Activated T-helper 1 cell treated with anti-CD3 and anti-CD28 coated beads, Interleukin-2, amount 50 U/mL, for 16 hours (primary cell): ENCODE measurements at places on chromosomes 7 and 10.

GRCh38 chr7:27156508-27156898, at the start of gene HOXA7:
Gene HOXA7 (minus strand): TSS chr7:27156675. CDS start chr7:27156545, 130 bp downstream.
- no peak for DNase-seq

DNA sequence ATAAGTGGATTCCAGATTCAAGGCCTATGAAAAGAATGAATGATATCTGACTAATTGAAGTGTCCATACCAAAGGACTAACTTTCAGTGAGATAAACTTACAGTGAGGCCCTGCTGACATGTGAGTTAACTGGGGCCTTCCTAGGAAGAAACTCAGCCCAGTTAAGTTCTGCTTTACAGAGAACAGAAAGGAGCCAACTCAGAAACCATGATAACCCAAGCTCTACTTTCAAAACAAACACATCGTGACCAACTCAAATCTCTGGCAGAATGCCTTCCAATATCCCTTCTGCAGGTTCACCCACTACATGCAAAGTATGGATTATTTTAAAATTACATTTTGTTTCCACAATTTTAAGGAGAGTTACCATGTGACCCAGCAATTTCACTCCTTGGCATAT, 75.8 kb upstream of the MRLN start:
- DNase-seq = no peak

- no peak for DNase-seq
Observed at GRCh38 chr7:47783456-47784223, 164.6 kb downstream of the PKD1L1 start.

GRCh38 chr7:77531038-77531437, 6.1 kb upstream of the PTPN12 start:
- DNase-seq = no peak

DNA sequence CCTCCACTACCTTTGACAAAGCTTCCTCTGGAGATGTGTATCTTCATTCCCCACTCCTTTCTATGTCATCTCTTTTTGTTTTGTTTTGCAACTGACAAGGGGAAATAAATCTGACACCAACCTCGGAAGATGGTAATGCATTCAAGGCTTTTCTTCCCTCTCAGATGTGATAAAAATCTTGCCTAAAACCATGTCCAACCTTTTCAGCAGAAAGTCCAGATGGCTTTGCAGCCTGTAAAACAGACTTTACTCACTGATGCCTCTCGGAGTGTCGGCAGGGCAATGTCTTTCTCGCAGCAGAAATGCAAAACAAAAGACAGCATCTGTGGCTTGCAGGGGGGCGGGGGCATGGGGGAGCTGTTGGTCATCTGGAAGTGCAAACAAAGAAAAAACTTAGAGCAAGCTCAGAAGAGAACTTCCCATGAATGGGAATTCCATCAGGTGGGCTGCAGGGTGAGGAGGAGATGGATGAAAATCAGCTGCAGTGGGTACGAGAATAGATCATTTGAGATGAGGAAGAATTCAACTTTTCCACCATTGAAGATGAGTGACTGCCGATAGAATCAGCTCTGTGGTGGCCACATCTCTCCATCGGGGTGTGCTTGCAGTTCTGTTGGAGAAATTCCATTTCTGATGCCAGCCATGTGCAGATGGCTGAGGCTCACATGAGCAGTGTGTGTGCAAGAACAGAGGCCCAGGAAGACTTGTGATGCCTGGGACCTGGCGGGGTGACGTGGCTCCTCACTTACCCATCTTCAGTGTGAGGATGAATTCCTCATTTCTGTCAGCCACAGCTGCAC, 237.7 kb downstream of the WDR37 start:
- no peak for DNase-seq

DNA sequence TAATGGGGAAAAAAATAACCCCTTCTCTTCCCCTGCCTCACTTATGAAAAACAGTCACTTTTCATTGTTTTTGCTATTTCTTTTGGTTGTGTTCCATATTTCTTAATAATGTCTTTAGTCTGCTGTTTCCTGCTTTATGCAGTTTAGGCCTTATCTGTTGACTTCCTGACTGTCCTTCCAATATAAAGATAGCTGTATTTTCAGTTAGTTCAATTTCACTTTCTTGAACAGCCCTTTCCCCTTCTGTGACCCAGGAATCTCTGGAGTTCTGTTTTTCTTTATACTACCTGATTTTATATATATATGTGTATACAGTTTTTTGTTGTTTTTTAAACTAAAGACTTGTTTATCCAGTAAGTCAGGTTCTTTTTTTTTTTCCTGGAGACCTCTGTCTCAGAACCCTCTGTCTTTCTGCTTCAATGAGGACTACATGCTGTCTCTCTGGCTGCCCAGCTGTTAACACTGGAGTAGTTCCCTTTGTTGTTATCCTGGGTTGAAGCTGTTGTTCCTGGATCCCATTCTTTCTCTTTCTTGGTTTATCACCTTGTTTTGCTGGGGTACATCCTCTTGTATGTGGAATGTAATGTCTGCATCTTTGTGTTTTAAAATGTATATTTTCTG, 87.2 kb downstream of the GSDME start:
- no peak for DNase-seq

- no peak for DNase-seq
Observed at GRCh38 chr10:114306116-114306973, 67.3 kb downstream of the VWA2 start.

DNA sequence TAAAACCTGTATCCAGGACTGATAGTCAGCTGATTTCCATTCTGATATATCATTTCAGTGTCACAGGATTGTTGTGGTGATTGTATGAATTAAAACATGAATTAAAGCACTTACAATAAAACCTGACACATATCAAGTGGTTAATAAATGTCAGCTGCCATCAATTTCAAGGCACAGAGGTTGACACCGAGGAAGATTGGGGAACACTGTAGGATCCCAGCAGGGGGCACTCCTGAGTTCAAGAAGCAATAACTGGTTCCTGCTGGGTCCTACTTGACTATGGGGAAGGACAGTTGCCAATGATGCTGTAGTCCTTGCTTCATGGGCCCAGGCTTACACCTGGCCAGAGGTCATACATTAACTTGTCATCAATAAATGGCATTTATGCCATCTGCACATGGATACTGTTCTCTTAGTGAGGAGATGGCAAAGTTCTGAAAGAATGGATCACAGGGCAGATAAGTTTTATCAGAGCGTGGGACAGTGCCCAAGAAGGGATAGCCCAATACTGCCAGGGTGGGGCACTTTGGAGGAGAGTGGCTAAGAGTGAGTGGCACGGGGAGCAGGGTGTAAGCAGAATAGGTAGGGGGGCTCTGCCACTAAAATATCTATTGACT, 24.1 kb downstream of the FZD1 start:
- DNase-seq = no peak

- DNase-seq = no peak
Observed at GRCh38 chr7:36048902-36049240, 104.2 kb upstream of the EEPD1 start.

DNA sequence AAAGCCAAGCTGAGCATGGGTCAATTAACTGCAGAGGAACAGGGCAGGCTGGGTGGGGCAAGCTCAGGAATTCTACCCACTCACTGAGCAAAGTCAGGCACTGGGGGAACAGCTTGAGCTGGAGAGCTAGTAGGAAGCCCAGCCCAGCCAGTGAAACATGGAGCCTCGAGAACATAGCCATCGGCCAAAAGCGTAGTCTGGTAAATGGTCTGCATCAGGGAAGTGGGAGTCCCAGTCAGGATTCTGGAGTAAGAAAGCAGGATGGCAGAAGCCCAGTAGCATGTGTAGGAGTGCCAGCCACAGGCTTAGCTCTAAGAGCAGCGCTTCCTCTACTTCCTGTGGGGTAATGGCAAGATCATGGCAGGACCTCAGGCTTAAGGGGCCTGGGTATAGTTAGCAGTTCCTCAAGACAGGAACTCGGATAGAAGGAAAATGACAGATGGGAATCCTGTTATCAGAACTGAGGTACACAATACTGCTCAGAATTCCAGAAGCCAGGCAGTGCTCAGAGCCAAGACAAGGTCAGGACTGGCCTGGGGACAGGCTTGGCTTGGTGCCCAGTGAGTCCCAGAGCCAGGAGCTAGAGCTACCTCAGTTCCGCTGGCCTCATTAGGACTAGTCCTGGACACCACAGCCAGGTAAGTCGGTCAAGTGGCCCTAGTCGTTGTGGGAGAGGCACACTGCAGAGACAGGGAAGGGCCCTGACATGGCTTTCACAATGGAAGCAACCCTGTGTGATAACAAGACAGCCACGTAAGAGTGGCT, 65.4 kb upstream of the MXI1 start:
- no peak for DNase-seq

DNA sequence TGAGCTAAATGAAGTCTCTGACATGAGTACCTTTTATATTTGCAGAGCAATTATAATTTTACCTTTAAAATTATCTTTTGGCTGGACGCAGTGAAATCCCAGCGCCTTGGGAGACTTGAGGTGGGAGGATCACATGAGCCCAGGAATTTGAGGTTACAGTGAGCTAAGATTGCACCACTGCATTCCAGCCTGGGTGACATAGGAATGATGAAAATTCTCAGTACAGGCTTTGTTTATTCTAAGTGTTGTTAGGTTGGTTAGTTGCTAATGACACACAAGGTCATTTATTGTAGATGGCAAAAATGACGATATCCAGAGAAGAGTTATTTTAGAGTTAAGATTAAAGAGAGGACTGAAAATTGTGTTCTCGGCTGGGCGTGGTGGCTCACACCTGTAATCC, 87.6 kb downstream of the XRCC2 start:
- DNase-seq = no peak

DNA sequence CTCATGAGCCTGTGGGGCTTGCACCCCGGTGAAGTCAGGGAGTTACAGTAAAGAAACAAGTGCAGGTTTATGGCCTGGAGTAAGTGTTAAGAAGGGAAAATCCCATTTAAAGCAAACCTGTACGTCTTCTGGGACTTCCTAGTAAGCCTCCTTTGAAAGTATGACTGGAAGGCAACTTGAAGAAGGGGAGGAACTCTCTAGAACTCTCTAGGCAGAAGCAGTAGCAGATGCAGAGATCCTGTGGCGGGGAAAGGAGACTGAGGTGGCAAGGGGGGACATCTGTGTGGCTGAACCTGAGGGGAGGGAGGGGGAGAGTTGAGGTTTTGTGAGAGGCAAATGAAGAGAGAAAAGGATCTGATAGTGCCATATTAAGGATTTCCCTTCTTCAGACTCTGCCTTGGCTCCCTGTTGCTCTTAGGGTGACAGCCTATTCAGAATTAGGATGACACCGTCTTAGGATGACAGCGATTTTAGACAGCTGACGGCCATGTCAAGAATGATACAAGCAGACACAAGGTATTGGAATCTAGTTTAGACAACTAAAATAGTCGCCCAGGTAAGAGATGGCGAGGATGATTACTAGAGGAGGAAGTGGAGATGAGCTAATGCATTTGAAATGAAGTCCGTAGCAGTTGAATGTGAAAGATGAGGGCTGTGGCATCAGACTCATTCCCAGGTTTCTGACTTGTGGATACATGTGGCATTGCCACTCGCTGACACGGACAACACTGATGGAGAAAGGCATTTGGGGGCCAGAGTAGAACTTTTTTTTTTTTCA, 29.0 kb downstream of the CUL1 start:
- no peak for DNase-seq

DNA sequence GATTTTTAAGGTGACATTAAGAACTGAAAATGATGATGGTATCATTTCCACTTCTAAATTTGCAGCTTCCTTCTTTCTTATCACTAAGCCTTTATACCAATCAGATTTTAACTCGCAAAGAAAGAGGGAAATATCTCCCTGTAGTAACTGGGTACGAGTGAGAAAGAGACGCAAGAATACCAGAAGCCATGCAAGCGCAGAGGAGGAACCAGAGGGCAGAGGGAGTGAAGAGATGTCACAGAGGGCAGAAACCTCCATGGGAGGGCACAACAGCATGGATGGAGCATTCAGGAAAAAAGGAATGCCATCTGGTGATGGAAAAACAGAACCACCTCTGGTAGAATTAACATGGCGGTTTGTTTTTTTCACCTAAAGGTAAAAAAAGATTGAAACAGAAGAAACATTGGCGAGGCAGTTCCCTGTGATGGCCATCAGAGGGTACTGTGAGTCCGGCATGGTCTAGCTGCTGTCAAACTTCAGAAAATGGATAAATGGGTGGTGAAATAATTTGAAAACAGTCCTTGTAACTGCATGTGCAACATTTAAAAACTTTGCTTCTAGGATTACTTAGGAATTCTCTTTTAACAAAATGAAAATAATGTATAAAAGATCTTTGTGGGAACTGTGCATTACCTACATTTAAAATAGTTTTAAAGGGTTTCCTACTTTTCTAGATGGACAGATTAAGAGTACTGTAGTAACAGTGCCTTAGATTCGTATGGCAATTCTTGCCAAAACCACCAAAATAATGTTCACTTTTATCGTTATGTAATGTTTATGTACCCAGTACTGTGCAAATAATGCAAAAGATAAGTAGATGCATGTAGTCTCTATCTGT, 91.8 kb downstream of the ARHGAP12 start:
- no peak for DNase-seq

DNA sequence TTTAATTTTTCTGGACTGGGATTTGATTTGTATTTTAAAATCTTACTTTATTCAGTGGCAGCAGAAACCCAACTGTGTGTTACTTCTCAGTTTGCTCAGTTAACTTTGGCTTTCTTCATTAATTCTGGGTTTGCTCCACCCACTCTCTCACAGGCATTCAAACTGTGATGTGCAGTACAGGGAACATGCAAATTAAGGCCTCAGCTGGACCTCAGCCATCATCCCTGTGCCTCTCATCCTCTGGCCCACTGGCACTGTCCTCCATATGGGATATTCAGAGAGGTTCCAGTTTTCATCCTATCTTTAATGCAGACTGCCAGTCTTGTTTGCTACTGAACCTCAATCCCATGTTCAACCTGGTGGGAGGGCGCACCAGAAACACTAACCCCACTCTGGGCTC, 743.4 kb upstream of the IGFBP3 start:
- DNase-seq = no peak

GRCh38 chr7:51253157-51253556, 63.5 kb downstream of the COBL start:
- no peak for DNase-seq

GRCh38 chr10:129550658-129551057, 83.6 kb downstream of the MGMT start:
- DNase-seq = no peak

DNA sequence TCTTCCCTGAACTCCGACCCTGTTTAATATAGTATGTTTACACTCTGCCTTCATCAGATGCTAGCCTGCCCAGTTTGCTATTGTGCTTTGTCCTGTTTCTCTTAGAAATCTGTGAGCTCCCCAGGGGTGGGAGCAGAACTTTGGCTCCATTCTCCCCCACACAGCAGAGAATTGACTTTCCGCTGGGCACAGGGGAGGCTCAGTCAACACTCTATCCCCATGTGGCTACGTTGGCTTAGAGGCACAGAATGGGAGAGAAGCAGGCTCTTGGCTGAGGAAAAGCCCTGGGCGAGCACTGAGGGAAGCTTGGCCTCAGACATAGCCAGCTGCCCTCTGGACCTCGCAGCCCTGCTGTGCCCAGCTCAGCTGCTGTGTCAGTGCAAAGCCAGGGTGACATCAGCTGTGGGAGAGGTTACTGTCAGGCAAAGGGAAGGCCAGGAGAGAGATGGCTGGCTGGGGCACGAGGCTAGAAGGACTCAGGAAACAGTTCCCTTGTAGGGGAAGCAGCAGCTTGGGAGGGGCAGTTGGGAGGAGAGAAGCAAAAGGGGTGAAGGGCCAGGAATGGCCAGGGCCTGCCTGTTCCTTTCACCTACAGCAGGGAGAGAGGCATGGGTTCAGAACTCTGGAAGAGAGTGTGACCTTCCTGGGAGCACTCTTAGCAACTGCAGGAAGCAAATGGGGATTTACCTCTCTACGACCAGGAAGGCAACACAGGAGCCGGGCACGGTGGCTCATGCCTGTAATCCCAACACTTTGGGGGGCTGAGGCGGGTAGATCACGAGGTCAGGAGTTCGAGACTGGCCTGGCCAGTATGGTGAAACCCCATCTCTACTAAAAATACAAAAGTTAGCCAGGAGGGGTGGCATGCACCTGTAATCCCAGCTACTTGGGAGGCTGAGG, 5.8 kb upstream of the SCD start:
- DNase-seq = no peak

GRCh38 chr10:12909836-12910185, 91.7 kb downstream of the CCDC3 start:
- no peak for DNase-seq
